ENCODE measurements at places on chromosomes 12 and 14.

GRCh38 chr12:11710906-11711305, 61.4 kb downstream of the ETV6 start:
- no peak for DNase-seq

GRCh38 chr12:106911581-106911980, 44.1 kb upstream of the TMEM263 start:
- no peak for DNase-seq

- DNase-seq = peak; percentile 20
Observed at GRCh38 chr14:32201816-32202490, at the start of gene RNU6-7. Gene RNU6-7 (plus strand): TSS chr14:32202045.

GRCh38 chr12:57372233-57372632, 58.6 kb downstream of the R3HDM2 start:
- DNase-seq = peak; percentile 40

DNA sequence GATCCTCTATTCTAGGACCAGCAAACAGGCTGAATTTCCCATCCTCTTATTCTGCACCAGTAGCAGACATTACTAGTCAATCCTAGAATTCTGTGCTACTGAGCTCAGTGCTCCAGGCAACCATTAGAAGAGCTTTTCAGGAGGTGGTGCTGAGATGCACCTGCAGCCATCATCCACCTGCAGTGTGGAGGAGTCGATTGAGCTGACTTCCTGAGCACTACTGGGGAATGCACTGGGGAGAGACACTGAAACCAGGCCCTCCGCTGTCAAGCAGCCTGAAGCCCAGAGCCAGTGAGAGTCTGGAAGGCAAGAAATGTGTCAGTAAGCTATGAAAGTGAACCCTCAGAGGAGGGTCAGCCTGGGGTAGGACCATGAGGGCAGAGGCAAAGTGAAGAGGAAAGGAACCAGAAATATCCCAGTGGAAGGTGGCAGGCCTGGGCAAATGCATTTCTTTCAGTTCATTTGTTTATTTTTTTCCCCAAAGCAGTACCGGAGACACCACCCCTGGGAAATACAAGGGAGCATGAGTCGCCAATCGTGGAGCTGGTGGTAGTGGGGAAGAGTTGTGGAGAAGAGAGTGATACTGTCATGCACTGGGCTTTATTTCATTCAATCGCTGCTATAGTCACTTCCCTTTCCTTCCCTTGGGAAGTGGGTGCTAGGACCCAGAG, 23.0 kb upstream of the SERPINA4 start:
- DNase-seq = no peak

GRCh38 chr12:50147281-50147680, 19.9 kb downstream of the CERS5 start:
- DNase-seq = no peak

DNA sequence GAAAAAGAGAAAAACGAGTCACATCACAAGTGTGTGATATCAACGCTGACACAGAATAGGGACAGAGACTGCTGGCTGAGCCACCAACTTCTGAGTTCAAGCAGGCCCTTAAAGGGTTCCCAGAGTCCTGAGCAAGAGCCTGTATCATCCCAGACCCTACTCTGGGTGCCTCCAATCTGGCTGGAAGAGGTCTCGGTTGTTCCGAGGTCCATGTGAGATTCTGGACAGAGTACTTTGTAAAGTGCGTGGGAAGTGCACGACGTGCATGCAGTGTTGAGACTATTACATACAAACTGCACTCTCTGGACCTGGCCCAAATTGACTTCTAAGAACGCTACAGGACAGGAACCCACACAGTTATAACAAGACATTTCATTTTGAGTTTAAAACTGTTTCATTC, 40.6 kb downstream of the MOK start:
- no peak for DNase-seq

DNA sequence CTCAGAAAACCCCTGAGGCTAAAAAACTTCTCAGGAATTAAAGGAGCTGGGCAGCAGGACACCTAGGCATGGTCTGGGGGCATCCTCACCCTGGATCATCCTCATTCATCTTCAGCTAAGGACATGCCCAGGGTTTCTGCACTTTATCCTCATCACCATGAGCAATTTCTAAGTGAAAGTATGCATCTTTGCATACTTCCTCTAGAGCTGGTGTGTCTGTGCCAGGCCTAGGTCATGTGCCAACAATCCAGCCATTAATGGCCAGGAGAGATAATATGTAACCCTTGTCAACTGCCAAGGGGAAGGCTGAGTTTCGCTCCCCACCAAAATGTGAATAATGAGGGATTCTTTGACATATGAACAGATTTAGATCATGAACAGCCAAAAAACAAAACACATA, 160.5 kb downstream of the KITLG start:
- DNase-seq = peak; percentile 34

DNA sequence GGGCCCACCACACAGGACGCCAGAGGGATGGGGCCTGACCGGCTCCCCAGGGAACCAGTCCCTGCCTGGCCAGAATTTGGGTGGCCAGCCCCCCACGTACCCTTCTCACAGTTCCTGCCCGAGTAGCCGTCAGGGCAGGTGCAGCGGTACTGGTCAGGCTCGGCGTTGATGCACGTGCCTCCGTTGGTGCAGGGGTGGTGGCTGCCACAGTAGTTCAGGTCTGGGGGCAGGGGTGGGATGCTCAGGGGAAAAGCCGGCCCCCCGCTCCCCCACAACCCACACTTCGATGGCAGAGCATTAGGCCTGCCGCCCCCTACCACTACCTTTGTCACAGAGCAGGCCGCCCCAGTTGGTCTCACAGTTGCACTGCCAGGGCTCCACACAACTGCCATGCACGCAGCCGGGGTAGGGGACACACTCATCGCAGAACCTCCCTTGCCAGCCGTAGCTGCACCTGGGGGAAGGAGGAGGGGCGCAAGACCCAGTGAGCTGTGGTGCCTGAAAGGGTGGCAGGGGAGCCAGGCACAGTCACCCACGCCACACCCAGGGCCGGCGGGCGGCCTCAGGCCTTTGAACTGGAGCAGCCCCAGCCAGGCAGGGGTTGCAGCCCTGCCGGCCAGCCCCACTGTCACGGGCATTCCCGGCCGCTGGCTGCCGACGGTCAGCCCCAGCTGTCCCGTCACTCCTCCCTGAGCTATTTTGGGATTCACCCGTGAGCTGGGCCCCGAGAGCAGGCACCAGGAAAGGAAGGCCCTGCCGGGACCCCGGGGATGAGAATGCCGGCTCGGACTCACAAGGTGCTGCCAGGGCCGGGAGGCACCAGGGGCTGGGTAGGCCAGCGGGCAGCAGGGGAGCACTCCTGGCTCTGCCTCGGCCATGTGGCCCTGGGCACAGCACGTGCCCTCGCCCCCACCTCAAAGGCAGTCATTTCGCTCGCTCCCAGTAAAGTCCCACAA, 16.5 kb downstream of the JAG2 start:
- DNase-seq = no peak

DNA sequence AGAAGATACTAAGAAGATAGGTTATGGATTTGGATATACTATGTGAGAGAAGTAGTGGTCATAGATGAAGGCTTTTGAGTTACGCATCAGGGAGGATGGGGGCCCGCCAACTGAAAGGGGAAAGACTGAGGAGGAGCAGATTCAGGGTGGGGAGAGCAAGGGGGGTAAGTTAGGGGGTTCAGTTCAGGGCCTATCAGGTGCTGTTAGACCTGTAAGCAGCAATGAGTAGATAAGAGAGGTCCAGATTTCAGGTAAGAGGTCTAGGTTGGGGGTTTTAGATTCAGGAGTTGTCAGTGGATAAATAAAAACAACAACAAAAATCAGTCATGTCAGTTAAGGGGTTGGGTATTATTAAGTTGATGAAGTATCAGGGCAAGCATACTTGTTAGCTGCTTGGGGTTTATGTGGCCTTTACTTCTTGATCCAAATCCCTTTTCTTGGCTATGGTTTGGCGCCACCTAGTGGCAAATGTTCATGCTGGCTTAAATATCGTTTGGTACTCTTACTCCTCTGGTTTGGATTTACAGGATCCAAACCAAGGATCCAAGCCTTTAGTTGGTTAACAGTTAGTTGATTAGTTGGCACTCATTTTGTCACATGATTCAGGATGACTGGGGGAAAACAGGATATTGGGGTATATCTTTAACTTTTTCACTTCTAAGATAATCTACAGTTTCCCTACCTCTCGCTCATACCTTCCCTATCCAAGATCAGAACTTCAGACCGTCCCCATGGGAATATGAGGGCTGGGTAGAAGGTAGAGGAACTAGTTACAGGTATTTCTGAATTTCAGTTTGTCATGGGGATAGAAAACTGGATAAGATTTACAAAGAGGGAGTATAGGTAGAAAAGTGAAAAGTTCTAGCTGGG, 65.1 kb downstream of the PCNX1 start:
- peak; percentile 75 for DNase-seq

DNA sequence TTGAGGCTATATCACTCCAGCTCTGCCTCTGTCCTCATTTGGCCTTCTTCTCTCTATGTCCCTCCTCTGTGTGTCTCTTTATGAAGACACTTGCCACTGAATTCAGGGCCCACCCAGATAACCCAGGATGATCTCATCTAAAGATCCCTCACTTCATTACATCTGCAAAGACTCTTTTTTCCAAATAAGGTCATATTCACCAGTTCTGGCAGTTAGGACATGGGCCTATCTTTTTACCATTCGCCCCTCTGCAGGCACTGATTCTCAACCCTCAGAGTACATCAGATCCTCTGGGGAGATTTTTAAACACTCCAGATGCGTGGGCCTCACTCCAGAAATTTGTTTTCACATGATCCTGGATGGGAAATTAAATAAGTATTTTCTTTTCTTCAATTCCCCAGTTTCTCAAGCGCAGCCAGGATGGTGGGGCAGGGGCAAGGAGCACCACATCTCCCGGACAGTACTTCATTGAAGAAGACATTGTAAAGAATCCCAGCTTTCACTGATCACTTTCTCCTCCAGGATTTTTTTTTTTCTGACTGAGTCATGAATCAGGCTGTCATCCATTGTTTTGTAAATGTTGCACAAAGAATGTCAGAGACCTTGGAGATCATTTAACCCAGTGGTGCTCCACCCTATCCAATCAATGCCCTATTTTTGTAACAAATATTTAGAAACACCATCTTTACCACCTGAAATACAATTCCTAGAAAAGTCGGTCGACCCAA, 27.4 kb downstream of the CRACR2A start:
- DNase-seq = no peak

- no peak for DNase-seq
Observed at GRCh38 chr12:114878781-114879180, 194.8 kb upstream of the TBX3 start.

DNA sequence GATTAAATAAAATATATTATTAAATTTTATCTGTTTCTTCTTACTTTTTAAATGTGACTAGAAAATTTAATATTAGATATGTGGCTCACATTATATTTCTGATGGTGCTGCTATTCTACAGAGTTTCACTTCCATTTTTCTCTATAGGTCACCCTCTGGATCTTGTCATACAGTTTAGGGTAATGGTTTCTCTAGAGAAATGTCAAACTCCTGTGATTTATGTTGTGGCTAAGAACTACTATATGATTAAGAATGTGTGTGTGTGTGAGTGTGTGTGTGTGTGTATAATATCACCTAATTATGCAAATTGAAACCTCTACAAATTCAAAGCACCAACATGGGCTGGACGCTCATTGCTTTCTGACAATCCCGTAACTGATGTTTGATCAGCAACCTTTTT, 325.9 kb downstream of the ADAMTS20 start:
- no peak for DNase-seq

GRCh38 chr14:86430853-86431252, 900.9 kb downstream of the FLRT2 start:
- no peak for DNase-seq

Data from brain microvascular endothelial cell (primary cell).